NT2/D1 (cell line): ENCODE measurements at places on chromosomes 11 and 22.

- no peak for DNase-seq
Measured at GRCh38 chr11:58446294-58446693, 4.3 kb upstream of the OR5B12 start.

- DNase-seq, result no peak
Measured at GRCh38 chr11:45726493-45727054, 61.2 kb upstream of the CHST1 start.

GRCh38 chr11:40269865-40270264, 1189.6 kb downstream of the LRRC4C start:
- DNase-seq, result no peak

DNA sequence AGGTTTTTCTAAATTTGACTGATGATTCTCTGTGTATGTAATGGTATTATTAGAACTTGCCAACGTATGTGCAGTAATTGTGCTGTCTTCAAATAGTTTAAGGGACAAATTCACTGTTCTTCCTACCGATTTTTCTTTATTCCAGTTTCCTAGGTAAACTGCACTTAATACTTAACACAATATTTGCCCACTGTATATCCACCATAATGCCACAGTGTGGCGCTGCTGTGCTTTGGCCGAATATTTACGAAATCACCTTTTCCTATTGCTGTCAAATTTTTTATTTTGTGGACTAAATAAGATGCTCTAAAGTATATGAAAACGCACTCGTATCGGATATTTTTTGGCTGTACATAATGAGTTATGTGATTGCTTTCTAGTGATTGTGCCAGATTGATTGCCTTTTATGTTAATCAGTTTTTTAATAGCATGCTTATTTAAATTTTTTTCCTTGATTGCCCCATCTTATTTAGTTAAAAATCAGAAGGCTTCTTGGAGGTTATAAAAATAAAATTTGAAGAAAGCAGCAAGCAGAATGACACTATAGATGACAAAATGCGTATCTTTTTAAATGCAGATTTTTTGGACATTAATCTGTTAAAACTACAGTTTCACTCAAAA, 10.5 kb downstream of the AASDHPPT start:
- DNase-seq, result peak; percentile 20

- no peak for DNase-seq
Measured at GRCh38 chr11:117976445-117976844, 9.7 kb upstream of the IL10RA start.

DNA sequence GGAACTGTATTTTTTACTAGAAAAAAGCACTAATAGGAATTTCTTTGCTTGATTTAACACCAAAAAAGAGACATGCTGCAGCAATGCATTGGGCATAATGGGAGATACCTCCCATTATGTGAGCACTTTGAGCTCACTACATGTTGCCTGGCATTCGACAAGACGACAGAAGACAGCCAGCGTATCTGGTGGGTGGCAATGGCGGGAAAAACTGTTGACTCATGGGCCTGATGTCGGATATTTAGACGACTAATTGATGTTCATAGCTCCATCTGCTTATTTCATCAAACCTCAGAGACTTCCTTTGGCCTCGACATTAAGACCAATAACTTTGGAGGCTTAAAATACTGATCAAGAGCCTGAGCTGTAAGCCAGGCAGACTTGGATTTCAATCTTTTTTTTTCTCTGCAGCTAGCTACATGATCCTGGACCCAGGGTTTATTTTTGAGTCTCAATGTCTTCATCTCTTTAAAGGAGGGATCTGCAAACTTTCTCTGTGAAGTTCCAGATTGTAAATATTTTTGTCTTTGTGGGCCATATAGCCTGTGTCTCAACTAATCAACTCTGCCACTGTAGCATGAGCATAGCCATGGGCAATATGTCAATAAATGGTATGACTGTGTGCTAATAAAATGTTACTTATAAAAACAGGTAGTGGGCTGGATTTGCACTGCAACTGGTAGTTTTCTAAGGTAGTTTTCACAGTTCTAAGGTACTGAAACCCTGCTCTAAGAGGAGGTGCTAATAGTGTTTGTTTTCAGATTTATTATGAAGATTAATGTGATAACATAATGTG, 375.1 kb downstream of the METTL15 start:
- DNase-seq, result no peak

DNA sequence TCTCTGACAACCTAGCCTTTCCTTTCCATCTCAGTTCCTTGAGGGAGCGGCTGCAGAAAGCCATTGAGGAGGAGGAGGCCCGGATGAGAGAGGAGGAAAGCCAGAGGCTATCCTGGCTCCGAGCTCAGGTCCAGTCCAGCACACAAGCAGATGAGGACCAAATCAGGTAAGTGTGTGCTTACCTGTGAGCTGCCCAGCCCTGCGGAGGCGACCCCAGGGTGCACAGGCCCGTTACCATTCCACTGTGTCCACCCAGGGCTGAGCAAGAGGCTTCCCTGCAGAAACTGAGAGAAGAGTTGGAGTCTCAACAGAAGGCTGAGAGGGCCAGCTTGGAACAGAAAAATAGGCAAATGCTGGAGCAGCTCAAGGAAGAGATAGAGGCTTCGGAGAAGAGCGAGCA, 63.1 kb downstream of the CEP164 start:
- no peak for DNase-seq

DNA sequence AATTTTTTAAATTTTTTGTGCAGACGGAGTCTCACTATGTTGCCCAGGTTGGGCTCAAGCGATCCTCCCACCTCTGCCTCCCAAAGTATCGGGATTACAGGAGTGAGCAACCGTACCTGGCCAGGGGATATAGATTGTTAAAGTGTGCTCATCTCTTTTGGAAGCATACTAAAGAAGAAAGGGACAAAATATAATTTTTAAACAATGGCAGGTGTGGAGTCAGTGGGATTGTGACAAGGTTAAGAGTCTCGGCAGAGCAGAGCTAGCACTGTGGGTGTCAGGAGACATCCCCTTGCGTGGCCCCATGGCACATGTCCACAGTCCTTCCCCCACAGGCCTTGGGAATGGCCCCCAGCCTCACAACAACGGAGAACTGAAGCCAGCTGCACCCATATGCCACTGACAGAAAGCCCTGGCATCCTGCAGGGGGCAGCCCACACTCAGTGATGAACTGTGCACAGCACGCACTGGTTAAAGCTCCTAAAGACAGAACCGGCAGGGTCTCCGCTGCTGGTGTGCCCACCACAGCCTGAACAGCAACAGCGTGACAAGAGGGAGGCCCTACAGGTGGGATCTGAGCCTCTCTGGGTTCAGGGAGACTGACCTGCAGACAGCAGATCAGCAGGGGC, 29.9 kb downstream of the SERPIND1 start:
- DNase-seq, result no peak

DNA sequence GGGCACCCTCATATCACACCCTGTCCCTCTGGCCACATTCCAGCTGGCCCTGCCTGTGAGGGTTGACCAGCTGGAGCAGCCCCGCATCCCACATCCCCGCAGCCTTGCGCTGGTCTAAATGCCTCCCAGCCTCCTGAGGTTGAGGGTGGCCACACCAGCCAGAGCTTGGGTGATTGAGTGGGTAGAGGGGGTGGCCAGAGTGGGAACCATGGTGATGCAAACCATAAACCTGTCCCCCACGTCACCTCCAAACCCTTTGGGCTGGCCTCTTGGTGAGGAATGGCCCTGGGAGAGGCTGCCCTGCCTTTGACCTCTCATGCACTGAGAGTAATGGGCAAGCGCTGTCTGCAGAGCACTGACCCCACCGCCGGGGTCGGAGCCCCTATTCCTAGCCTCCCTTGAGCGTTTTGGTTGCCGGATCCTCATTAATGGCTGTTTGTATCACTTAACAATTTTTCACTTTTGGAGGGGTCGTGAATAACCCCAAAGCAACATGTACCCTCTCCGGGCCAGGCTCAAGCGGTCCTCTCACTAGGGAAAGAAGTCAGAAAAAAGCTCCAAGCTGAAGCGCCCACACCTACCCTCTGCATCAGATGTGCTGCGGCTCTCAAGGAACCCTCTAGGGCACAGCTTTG, 16.0 kb upstream of the KCNQ1OT1 start:
- no peak for DNase-seq

GRCh38 chr22:40443732-40444131, 73.3 kb downstream of the SGSM3 start:
- no peak for DNase-seq

DNA sequence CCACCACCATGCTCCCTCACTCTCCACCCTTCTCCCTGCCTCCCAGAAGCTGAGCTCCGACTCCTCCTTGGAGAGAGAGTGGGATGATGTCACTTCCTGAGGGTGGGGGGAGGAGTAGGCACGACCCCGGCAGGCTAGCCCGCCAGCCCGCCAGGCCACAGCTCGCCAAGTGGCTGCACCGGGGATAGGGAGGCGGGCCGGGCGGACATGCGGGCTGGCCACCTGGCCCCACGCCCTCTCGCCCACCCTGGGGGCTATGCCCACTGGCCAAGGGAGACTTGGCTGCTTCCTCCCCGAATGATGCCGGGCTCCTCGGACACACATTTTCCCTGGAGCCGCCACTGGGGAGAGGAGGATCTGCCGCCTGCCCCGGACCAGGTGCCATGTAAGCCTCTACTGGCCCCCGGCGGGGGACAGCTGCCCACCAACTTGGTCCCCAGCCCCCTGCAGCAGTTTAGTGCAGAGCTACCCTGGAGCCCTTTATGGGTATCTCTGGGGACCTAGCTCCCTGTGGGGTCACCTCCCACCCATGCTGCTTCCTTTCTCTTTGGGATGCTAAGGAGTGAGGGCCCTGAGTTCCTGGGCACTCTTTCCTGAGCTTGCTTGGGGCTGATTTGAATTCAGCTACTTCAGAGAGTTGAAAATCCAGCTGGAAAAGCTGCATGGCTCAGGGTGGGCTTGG, 33.7 kb upstream of the MYRF start:
- DNase-seq, result peak; percentile 73

DNA sequence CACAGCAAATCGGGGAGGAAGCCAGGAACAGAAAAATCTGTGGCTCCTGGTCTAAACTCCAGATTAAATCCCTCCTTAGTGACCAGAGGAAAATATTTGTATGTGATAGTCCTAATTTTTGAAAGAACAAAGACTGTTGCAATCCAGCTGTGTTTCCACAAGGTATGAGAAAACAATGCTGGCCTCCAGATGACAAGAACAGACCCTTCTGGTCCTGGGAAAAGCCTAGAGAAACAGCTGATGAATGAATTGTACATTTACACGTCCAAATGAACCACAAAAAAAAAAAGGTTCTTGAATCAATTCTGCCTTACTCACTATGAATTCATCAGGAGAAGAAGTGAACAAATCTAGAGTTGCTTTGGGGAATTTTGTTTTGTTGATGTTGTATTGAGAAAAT, 63.7 kb downstream of the ETS1 start:
- no peak for DNase-seq

DNA sequence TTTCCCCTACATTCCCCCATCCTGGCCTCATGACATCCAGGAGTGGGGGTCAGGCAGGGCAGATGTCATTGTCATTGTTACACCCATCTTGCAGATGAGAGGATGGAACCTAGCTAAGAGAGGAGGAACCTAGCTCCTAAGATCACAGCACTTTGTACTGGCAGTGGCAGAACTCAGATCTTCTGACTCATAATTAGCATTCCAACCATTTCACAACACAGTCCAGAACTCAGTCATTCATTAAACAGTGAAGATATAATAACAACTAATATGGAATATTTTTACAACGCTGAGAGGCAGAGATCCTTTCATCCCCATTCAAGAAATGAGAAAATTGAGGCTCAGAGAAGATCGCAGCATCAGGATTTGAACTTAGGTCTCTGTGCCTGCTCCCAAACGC, 127.8 kb downstream of the CHST1 start:
- no peak for DNase-seq

- no peak for DNase-seq
Measured at GRCh38 chr22:48669986-48670716, 1157.5 kb downstream of the BRD1 start.

GRCh38 chr11:69218271-69218682, 62.5 kb downstream of the SMIM38 start:
- no peak for DNase-seq

- DNase-seq, result no peak
Measured at GRCh38 chr11:73355109-73355508, 21.1 kb upstream of the RELT start.

GRCh38 chr11:102824556-102824955, 18.9 kb downstream of the MMP3 start:
- DNase-seq, result no peak
